ENCODE measurements at places on chromosomes 12 and 14.

GRCh38 chr14:67627519-67627918, 7.8 kb downstream of the ARG2 start:
- no peak for DNase-seq

DNA sequence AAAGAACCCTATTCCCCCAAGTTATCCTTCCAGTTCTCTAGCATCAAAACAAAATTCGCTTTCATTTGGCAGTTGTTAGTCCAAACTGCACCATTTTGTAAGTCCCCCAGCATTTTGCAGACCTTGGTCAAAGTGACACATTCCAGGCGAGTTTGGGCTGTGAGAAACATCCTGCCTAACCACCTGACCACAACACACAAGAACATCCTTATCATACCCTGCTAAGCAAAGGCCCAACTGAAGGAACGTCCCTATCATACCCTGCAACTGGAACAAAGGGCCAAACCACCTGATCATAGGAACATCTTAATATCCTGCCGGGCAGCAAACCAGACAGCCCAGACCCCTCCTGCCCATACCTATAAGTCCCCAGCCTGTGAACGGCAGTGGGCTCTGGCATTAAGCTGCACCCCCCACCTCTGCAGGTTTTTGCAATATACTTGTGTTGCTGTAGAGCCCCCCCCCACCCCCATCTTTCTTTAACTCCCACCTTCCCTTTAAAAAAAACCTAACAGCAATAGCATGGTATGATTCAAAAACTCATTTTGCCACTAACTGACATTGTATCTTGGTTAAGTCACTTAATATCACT, 2.7 kb downstream of the PCNX4 start:
- no peak for DNase-seq

GRCh38 chr14:57837267-57837666, 28.6 kb downstream of the SLC35F4 start:
- DNase-seq, result no peak

DNA sequence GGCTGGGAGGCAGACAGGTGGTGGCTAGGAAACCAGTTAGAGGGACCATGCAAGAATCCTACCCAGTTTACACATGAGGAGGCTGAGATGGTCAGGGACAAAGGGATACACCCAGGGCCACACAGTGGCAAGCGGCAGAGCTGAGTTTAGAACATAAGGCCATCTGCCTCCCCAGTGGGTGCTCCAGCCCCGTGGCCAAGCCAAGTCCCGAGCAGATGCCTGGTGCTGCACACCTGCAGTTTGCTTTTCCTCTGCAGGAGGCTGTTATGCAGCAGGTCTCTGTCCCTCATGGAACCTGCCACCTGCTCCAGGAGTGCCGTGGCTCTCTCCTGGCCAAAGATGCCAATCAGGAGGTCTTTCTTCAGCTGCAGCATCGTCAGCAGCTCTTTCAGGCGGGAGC, 70.8 kb downstream of the SYNE3 start:
- DNase-seq, result no peak

GRCh38 chr12:51548241-51548640, 42.8 kb upstream of the SCN8A start:
- DNase-seq, result no peak

Data from cortex of kidney (tissue), 1 donor.